Midbrain (tissue), 1 donor: ENCODE measurements at places on chromosomes 13 and 19.

- DNase-seq, result no peak
Measured at GRCh38 chr13:71374471-71375049, 492.4 kb downstream of the DACH1 start.

- DNase-seq, result no peak
Measured at GRCh38 chr13:32224916-32225315, 90.2 kb downstream of the ZAR1L start.

DNA sequence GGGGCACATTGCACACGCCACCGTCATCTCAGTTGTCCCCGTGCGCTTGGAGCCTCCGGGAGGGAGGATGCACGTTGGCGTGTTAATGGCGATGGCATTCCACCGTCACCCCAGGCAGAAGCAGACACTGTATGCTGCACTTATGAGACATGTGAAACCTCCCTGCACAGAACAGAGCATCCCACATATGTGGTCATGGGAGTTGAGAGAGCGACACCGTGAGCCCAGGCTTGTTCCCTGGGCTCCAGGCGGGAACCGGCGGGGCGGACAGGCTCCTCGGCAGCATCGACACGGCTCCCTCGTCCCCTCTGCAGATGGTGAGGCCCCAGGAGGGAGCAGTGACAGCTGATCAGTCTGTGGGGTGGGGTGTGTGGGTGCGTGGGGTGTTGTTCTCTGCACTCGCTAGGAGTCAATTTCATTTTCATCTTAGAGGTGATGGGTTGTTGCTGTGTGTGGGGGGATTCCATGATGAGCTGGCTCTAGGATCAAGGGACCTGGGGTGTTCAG is 40.4 kb downstream of the CRTC1 start:
- no peak for DNase-seq

GRCh38 chr19:45130888-45131615 is 29.7 kb downstream of the NKPD1 start:
- DNase-seq, result no peak

DNA sequence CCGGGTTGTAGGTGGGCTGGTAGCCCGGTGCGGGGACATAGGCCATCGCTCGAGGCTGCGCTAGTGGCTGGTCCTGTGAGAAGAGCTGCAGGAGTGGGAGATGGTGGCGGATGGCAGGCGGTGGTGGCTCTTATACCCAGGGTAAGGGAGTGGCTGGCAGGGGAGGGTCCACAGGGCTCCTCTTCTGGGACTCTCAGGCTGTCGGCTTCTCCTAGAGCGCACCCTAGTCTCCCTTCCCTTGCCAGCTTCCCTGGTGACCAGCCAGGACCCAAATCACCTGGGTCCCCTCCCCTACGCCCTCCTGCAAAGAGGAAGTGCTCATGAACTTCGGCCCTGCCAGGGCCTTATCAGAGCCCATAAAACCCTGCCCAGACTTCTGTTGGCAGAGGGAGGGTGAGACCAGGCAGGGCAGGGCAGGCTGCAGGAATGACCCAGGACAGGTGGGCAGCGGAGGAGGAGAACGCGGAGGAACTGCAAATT is at the start of gene LGALS4:
LGALS4 (minus strand) TSS at position 105 of the 480 bp plus-strand sequence; CDS start at position 46, 59 bp downstream.
- DNase-seq, result no peak

DNA sequence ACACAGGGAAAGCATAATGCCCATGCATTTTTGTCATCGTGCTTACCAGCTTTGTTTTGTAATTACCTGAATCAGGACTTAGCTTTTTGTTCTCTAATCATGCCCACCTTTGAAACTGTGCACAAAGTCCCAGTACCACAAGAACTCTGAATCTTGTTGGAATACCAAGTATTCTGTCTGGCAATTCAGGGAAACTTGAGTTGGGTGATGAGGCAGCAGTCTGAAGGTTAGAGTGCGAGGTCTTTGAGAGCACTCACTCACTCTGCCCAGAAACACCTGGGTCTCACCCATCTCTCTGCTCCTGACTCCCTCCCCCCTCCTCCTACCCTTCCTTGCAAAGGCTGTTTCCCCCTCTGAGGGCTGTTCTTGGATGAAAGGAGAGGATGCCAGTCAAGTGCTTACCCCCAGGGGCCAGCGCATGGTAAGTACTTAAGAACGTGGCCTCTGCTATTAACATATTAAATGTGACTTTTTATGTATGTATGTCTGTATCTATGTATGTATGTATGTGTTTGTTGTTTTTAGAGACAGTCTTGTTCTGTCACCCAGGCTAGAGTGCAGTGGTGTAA is 22.4 kb downstream of the SIPA1L3 start:
- no peak for DNase-seq

- DNase-seq, result no peak
Measured at GRCh38 chr13:26526702-26527216, 30.7 kb upstream of the WASF3 start.

GRCh38 chr13:80430561-80430960 is 89.6 kb upstream of the SPRY2 start:
- no peak for DNase-seq

DNA sequence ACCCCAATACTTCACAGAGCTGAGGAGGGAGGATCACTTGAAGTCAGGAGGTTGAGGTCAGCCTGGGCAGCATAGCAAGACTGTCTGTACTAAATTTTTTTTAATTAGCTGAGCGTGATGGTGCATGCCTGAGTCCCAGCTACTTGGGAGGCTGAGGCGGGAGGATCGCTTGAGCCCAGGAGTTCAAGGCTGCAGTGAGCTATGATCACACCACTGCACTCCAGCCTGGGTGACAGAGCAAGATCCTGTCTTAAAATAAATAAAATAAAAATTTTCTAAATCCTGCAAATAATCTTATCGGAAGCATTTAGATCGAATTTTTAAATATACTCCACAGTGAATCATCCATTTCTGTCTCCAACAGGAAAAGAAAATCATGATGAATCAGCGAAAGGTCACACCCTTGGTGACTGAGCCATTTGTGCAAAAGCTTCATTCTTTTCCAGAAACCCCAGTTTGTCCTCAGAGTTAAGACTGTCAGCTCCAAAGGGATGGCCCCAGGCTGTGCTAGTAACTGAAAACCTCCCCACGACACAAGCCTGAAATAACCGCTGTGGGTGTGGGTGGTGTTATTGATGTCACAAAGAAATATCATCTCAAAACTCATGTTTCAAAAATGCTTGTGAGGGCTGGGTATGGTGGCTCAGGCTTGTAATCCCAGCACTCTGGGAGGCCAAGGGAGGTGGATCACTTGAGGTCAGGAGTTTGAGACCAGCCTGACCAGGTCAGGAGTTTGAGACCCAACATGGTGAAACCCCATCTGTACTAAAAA is 167.6 kb downstream of the PTPRS start:
- DNase-seq, result no peak

GRCh38 chr13:38419312-38419873 is 69.7 kb downstream of the UFM1 start:
- DNase-seq, result no peak

DNA sequence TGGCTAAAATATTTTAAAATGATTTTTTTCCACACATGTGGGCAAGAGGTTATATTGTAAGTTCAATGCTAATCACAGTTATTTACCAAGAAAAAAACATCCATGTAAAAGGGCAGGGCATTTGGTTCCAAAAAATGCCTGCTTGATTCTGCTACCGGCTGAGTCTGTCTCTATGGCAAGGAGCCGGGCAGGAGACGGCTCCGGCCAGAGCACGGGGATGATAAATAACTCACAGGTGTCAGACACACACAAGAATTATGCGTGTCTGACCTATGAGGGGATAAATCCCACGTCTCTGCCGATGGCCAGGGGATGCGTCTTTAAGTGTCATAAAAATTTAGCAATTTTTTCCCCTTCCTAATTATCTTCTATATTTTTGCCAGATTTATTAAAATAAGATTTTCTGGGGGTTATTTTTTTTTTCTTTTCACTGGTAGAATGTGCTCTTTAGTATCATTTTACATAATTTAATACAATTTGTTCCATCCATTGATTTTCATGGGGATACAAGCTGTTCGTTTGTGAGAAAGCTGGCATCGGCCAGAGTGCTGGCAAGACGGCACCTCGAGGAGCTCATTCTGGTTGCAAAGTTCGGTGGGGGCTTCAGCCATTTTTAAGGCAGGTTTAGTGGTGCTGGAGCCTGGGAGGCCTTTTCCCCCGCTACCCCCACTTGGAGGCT is 253.9 kb downstream of the ZNF536 start:
- DNase-seq, result no peak

DNA sequence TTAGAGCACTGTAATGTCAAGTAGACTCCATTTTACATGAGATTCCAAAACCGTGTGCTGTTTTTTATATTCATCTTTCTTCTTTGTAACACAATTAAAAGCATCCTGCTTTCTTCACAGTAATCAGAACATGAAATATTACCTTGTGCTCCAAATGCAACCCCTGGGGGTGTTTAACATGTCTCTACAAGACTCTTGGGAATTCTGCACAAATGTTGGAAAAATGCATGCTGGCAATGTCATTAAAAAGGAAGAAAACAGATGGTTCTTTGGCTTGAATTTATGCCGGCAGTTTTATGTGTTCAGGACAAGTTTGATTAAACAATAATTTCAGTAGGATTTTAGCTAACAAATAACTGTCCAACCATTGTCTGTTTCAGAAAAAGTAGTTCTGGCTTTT is 159.1 kb downstream of the LIG4 start:
- DNase-seq, result no peak

DNA sequence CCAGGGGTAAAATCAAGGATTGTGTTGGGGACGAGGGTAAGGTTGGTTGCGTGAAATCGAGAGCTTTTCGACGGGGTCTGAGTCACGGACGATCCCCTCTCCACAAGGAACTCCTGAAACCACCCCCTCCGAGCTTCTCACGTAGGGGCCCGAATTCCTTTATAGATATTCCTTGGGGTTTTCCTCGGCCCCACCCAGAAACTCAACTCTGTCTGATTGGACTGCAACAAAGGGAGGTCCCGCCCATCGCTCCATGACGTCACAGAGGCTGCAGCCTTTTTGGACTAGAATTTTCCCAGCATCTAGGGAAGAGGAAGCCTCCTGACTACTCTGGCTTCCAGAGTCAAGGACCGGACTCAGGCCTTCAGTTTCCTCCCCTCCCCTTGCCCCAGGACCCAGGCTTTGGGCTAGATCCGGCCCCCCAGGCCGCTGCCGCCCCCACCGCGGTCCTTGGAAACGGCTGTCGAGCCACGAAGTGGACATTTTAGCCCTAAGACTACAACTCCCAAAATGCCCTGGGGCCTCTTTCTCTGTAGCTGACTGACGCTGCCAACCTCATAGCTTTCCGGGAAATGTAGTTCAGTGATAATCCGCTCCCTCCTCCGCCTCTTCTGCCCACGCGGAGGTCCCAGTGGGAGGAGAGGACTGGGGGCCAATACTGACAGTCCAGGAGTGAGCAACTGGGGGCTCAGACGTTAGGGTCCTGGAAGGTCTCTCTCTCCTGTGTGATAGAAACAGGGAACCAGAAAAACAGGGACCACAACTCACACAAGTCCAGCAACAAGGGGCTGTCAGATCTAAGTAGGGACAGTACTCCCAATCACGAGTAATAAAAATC is at the start of gene IZUMO1:
IZUMO1 (minus strand) TSS at position 172 of the 838 bp plus-strand sequence. CDS start 1,050 bp downstream, outside the sequence.
- DNase-seq, result peak; percentile 62

DNA sequence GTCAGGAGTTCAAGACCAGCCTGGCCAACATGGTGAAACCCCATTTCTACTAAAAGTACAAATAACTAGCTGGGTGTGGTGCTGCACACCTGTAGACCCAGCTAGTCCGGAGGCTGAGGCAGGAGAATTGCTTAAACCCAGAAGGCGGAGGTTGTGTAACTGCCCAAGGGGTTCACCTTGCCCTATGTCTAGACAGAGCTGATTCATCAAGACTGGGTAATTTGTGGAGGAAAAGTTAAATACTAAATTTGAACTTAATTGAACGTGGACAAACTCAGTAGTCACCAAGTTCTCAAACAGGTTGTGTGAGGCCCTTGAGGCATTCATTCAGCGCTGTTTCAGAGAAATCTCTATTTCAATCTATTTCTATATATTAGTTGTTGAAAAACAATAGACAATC is 13.7 kb upstream of the ZNF486 start:
- DNase-seq, result no peak

DNA sequence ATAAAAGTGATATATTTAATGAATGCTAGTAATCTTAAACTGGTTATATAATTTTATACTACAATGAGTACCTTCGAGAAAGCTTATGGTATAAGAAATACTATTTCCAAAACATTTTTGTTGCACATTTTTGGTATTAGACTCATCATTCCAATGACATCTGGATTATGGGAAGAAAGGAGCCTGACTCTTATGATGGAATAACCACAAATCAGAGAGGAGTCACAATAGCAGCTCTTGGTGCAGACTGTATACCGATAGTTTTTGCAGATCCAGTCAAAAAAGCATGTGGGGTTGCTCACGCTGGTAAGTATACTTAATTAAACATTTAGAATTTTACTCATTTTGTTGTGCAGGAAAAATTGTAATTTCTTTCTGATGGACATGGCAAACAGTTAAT is 3.9 kb downstream of the LACC1 start:
- DNase-seq, result no peak

GRCh38 chr13:73657821-73658540 is 476.2 kb downstream of the KLF12 start:
- DNase-seq, result peak; percentile 16

DNA sequence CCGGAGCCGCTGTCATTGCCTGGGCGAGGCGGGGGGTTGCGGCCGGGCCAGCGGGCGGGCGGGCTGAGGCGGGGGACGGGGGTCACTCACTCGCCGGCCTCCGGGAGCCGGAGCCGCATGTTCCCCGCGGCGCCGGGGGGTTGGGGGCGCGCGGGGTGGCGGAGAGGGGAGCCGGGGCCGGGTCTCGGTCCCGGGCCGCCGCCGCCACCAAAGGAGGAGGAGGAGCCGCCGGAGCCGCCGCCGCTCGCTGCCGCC is 149 bp downstream of the MED26 start:
- no peak for DNase-seq

DNA sequence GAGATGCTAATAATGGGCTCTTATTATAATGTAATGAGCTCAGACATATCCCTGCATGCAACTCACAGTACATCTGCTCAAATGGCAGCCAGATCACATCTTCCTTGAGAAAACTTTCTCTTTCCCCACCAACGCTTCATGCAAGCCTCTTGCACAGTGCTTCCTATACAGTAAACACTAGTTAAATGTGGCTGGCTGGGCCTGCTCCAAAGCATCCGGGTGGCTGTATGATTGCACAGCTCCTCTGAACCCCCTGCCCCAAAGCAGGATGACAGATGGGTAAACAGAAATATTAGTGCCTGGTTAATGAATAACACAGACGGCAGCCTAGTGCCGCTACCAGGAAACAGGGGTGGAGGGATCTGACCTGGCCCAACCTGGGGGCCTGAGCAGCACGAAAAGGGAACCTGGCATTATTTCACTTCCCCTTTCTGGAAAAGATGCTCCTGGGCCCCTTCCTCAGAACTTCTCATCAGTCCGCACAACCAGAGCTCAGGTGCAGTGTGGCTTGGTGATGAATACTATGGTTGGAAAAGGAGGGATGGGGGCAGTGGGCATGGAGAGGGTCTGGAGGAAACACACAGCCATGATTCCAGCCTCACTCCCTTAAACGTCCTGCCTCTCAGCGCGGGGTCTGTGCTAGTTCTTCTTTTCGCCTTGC is 10.8 kb downstream of the FFAR2 start:
- no peak for DNase-seq

GRCh38 chr13:93104270-93104669 is 122.3 kb upstream of the GPC6 start:
- DNase-seq, result no peak

- DNase-seq, result no peak
Measured at GRCh38 chr19:48654299-48655059, 8.5 kb upstream of the CA11 start.

GRCh38 chr19:8146877-8147581 is 2.4 kb downstream of the FBN3 start:
- DNase-seq, result no peak
